ENCODE measurements at places on chromosomes 3 and 15.

- no peak for DNase-seq
These were observed 49.4 kb upstream of the INSYN1 start for GRCh38 chr15:73802431-73803041.

DNA sequence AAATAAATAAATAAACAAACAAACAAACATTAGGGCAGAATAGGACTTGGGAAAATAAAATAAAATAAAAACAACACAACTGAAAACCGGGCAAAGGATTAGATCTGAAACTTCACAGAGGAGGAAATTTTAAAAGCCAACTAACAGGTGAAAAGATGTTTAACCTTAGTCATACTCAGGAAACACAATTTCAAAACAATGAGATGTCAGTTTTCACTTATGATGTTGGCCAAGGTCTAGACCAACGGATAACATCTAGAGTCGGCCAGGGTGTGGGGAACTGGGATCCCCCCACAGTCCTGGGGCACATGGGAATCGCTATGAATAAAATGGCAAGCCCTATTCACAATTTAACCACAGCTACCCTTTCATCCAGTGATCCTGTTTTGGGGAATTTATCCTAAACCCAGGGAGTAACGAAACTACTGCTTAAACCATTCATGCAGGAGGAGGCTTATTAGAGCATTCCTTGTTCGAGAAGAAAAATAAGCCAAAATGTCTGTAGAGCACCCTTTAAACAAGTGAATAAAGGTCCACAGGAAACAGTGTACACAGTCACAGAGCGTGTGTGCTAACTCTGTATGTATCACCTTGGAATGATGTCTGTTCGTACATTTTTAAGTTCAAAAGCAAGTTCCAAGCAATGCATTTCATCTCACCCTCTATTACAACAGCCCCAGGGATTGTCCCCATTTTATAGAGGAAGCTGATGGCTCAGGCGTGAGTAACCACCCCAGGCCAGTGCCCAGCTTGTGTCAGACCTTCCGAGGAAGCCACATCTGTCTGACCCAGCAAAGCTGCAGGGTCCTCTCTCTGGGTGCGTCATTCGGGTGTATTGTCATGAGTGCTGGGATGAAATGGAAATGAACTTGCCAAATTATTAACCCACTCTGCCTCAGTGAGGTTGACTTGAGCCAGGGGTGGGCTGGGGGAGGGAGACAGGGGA is 6.3 kb upstream of the ANPEP start:
- DNase-seq: no peak

DNA sequence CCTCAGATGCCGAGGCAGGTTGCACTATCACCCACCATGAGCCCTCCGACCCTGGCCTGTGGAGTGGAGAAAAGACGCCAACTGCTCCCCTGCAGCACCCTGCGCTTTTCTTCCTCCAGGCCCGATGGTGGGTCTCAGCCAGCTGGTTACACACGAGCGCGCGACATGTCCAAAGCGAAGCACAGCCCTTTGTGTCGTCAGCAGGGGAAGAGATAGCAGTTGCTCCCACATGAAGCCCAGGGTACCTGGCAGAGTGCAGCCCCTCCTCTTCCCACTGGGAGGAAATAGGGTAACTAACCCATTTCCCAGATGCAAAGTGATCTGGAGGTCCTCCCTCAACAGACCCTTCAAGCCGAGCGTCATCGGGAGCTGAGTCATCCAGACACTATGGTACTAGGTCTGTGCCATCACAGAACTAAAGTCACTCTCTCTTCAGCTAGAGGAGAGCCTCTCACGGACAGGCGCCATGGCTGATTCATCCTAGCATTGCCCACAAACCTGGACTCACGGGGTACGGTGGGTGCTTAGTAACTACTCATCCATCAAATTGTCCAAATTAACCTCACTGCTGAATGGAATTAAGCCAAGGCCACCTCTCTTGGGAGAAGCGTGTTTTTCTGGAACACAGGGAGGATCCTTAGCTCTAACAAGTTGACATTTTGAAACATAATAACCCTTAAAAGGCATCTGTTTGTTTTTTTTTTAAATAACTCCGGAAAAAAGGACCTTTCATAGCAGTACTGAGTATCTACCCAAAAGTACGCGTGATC is 45.2 kb upstream of the BDH1 start:
- peak; percentile 19 for DNase-seq

GRCh38 chr15:43410572-43411214 is 39.8 kb downstream of the TUBGCP4 start:
- DNase-seq: no peak

DNA sequence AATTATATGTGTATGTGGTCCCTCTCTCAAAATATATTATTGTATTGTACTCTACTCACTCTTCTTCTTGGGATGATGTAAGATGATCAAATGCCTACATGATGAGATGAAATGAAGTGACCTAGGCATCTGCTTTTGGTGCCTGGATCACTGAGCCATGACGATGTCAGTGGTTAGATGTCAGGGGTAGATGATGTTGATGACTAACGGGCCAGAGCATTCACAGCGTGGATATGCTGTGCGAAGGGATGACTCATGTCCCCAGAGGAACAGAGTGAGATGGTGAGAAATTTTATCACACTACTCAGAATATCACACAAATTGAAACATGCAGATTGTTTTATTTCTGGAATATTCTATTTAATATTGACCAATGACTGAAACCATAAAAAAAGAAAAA is 233.9 kb upstream of the CADM2 start:
- DNase-seq: no peak

DNA sequence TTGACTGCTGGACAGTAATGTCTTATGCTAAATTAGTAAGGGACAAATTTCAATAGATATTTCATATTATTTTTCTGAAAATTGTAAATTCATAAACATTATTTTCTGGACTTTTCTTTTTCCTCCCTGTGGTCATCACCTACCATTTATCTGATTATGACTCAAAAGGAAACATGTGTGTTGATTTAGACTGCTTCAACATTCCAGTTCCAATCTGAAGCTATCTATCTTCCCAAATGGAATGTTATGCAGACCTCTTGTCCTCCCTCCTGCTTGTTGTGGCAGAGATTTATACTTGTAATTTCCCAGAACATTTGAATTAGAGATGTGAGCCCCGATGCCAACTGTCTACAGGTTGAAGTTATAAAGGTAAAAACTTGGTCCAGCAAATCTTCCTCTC is 803.4 kb downstream of the TUSC7 start:
- DNase-seq: no peak

- no peak for DNase-seq
These were observed 10.3 kb downstream of the SV2B start for GRCh38 chr15:91110407-91110806.

- DNase-seq: no peak
These were observed 407.1 kb downstream of the LSAMP start for GRCh38 chr3:116037954-116038911.

DNA sequence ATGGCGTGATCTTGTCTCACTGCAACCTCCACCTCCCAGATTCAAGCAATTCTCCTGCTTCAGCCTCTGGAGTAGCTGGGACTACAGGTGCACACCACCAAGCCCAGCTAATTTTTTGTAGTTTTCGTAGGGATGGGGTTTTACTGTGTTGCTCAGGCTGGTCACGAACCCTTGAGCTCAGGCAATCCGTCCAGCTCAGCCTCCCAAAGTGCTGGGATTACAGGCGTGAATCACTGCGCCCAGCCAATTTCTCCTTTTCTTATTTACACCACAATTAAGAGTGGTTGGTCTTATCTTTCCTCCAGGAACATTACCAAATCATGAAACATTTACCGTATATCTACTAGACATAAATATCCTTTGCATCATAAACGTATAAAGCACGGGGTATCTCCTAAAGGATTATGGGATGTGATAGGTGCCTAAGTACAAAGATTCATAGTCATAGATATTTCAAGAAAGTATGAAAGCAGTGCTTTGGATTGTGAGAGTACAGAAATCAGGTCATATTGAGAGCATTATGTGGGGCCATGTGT is 194.5 kb downstream of the RBMS3 start:
- no peak for DNase-seq

DNA sequence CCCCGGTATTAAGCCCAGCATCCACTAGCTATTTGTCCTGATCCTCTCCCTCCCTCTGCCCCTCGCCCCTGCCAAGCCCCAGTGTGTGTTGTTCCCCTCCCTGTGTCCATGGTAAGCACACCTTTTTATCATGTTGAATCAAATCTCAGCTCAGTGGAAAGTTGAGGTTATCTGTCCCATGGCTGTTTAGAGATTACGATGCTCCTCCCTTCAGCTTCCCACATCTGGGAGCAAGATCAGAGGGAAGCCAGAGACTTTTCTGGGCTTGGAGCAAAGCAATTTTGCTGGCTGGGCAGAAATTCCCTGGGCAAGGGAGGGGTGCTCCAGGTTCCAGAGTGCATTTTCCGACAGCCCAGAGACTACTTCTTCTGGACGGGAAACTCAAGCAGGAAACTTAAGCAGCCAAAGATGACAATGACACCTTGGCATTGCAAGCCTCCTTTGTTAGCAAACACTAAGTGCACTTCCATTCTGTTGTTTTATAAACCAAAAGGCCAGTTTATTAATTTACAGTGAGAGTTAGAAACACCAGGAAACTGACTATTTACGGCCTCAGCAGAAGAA is 104.5 kb downstream of the MESD start:
- DNase-seq: no peak

DNA sequence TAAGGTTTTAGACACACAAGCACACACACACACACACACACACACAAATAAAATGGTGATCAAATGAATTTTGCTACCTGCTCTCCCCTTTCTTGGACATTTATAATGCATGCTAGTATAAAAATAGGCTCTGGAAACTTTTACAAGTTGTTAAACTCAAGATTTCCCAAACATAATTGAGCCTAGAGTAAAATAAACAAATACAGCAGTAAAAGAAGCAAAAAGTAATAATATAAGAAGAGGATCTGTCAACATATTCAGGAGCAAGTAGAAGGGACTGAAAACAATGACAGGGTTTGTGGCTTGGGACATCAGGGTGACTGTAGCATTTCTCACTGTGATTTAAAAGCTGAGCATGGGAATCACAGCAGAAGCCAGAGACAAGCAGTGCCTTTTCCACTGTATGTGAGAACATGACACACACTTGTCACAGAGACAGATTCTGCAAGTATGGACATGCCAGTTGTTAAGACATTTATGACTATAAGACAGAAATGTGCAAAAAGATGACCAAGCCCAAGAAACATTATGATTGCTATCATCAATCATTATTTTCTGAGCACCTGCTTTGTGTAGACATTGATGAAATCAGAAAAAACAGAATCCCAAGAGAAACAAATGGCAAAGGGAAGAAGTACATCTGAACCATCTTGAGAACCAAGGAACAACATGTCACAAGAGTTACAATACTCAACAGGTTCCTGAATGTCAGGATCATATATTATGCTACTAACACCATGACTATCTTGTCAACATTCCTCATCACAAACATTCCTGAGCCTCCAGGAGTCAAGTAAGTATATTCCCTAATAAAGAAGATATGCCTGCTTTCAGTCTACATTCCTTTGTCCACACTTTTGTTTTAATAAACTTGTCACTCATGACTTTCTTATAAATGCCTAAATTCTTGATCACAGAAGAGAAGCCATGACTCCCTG is 7.1 kb downstream of the THRB start:
- DNase-seq: no peak

DNA sequence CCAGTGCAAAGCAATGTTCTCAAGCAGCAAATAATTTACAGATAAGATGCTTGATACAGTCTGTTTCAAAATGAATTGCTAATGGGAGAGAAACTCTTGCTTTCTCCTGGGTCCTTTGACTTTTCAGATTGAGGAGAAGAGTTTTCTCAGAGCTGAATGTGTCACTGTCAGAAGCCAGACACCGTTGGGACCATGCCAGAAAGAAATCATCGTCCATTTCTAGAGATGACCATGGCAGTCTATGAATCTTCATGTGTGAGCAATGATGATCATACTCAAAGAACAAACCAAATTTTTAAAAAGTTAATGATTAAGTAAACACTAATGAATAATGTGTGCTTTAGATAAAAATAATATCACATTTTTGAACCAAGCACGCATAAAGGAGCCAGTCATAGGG is 77.6 kb downstream of the ZNF385D start:
- no peak for DNase-seq

GRCh38 chr3:19267040-19267439 is 118.7 kb downstream of the KCNH8 start:
- DNase-seq: no peak

DNA sequence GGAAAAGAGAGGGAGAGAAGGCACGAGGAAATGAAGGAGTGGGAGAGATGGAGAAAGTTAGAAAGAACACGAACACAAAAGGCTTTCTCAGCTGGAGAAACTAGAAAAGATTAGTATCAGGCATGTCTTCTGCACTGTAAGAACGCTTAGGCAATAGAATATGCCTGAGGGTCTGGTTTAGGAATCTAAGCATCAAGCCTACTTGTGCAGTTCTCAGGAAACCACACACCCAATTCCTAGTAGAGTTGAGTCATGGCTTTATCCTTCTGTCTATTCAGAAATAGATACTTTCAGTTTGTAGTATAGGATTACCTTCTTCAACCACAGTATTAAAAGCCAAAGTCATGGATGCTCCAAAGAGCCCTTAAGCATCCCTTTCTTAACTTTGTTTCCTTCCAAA is 969.4 kb downstream of the NTRK3 start:
- no peak for DNase-seq

- no peak for DNase-seq
These were observed 16.1 kb downstream of the AMOTL2 start for GRCh38 chr3:134357914-134358811.

DNA sequence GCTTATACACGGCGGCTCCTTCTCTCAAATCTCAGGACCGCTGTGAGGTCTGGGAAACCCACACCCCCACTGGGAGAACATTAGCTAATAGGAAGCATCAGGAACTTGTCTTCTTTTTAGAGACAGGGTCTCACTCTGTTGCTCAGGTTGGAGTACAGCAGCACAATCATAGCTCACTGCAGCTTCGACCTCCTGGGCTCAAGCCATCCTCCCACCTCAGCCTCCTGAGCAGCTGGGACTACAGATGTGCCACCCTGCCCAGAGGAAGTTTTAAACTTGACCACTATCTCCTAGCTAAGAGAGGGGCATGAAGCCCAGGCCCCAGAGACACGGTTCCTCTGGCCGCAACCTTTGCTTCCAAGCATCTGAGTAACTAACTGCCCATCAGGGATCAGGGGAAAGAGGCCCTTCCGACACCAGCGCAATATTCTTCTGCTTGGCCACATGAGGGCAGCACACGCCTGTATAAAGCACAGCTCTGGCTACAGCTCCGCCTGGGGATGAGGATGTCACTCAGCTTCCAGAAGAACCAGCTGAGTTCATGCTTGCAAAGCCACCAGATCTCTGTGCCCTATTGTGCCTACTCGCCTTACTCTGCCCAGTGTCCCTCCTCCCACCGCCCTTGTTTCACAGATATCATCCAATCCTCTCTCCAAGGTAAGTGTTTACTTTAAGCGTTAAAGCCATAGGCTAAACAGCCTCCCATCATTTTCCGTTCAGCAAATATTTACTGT is 57.6 kb upstream of the SLC6A11 start:
- peak; percentile 59 for DNase-seq

- DNase-seq: peak; percentile 63
These were observed 1.1 kb downstream of the EDEM1 start for GRCh38 chr3:5188419-5189221.

DNA sequence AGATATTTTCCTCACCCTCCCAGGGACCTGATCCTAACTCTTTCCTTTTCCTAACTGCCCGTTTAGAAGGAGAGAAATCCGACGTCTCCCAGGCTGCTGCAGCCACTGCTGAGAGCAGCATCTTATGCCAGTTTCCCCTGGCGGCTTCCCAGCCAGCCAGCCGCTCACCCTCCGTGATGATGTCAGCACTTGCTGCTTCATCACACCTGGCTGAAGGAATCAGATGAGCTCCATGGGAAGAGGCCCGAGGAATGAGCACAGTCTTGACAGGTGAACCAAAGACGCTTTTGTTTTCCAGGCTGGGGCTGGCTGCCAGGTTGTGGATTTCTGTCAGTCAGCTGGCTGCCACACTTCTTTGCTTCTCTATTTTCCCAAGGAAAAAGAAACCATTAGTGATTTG is 445.1 kb upstream of the RBMS3 start:
- no peak for DNase-seq
